ENCODE measurements at places on chromosomes 5 and 9. TPM values are rescaled to one million over a fixed set of nuclear protein-coding genes. Genes with fewer than 3 reads are reported as not detected.

- no peak for DNase-seq
Measured at GRCh38 chr5:137214446-137215189, 284.5 kb downstream of the SPOCK1 start.

DNA sequence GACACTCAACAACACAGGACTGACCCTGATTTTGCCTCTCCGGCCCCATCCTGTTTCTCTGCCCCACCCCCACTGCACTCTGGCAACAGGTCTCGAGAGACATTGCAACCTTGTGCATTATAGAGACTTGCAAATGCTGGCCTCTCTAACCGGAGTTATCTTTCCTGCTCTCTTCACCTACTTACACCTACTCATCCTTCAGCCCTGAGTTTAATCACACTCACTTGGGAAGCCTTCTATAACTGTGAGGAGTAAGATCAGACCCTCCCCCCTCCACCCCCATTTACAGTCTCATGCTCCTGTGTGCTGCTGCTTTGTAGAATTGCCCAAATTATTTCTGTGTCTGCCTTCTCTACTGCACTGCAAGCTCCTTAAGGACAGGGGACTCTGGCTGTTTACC, 42.8 kb downstream of the WWC1 start:
- DNase-seq, result no peak

Gene MYOT
- not detected for total RNA-seq

Gene TNC
- total RNA-seq, result 0.90 TPM

GRCh38 chr9:87826331-87826730, 56.3 kb upstream of the SPATA31E1 start:
- no peak for DNase-seq

- no peak for DNase-seq
Measured at GRCh38 chr9:120970244-120970643, 43.6 kb upstream of the TRAF1 start.

Measured in activated CD4-positive, alpha-beta T cell treated with anti-CD3 and anti-CD28 coated beads for 36 hours (primary cell).